DMS53 (cell line): ENCODE measurements at places on chromosomes 2 and 18.

GRCh38 chr2:149715005-149715592, 127.5 kb upstream of the MMADHC start:
- peak; percentile 35 for DNase-seq

DNA sequence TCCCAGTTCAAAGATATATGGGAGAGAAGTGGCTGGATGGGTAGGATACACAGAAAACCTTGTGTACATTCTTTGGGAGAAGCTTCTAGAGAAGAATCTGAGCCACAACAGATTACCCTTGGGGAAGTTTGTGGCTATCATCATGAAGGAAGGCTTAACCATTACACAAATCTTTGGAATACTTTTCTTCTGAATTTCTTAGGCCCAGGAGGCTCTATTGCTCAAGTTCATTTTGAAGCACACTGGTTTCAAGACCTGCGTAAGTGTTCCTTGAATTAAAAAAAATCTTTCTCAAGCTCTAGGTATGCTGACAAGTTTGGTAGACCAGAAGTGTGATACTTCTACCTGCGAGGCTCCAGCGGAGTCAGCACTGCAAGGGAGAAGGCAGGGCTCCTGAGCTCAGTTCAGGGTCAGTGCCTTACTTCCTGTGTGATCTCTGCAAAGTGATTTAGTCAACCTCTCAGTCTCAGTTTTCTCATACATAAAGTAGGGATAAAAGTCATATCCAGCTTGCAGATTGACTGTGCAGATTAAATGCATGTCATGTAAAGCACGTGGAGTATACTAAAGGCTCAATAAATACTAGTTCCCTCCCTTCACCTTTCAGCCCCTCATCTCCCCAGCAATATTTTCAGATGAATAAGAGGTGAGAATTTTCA, 438.6 kb downstream of the DLGAP1 start:
- DNase-seq = no peak

GRCh38 chr18:35324926-35325655, 19.1 kb downstream of the ZNF24 start:
- DNase-seq = no peak

GRCh38 chr18:5058768-5059695, 138.0 kb downstream of the AKAIN1 start:
- DNase-seq = no peak

DNA sequence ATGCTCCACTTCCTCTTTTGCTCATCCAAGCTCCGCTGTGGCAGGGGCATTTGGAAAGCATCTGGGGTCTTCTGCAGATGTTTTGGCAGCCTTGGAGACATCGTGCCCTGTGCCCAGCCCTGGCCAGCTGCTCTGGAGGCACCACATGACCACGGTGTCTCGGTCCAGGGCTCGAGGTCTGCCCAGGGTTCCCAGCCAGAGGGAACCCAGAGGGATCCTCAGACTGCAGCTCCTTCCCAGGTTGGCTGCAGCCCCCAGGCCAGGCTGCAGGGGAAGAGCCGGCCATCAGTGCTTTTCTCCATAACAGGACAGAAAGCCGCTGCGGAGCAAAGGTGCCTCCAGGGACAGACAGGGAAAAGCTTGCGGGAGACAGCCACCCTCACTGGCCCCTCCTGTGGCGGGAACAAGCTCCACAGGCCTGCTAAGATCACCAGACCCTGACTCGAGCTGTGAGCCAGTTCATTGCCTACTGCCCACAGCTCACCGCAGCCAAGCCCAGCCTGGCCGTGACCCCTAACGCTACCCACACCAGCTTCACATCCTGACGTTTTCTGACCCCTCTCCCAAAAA, 74.7 kb downstream of the SMAD7 start:
- DNase-seq = peak; percentile 45

- peak; percentile 68 for DNase-seq
Measured at GRCh38 chr18:11654736-11655605, 34.1 kb upstream of the GNAL start.

- DNase-seq = peak; percentile 98
Measured at GRCh38 chr2:231514225-231514950, 15.9 kb downstream of the NMUR1 start.

GRCh38 chr2:186641807-186642321, 52.0 kb upstream of the FAM171B start:
- peak; percentile 93 for DNase-seq

GRCh38 chr2:19109518-19109917, 248.9 kb downstream of the OSR1 start:
- no peak for DNase-seq

- no peak for DNase-seq
Measured at GRCh38 chr2:238022594-238023157, 38.1 kb upstream of the SCLY start.

GRCh38 chr2:69612707-69613106, 30.8 kb downstream of the AAK1 start:
- DNase-seq = no peak

DNA sequence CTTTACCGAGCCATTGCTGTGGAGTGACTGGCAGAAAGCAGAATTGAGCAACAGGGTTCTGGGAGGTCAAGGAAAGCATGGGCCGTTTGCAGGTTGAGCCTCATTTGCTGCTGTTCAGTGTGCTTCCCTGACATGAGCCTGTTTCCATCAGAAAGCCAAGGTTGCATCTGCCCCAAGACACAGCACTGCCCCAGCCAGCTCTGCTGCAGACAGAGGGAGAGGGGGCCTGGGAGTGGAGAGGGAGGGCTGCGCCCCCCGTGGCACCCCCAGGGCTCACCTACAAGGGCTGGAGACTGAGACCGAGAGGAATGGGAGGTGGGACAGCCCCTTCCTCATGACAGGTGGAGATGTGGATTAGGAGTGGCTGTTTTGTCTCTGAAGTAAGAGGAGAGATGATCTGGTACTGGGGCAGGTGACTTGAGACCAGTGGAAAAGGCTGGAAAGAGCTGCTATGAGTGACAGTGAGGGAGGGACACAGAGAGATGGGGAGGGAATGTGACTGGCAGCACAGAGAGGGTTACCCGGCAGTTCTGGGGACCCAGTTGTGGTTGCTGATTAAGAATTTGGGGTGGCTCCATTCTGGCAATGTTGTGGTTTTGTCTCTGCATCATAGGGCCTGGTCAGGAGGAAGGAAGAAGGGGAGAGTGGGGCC, 218.0 kb downstream of the DYSF start:
- DNase-seq = no peak

GRCh38 chr2:174004905-174005605, 39.9 kb upstream of the SP3 start:
- no peak for DNase-seq

DNA sequence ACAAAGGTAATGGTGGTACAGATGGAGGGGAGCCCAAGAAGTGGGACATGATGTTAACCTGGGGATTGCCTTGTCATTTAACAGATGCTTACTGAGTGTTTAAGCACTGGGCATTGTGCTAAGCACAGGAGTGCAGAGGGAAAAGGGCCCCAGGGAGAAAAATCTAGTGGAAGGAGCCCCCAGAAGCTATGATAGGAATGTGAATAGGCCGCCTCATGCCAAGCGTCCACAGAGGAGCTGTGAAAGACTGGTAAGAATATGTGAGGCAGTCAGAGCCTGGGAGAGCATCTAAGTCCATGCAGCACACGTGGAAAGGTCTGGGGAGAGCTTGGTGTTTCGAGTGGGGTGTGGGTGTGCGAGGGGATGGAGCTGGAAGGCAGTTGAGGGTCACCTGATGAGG, 5.5 kb downstream of the ZNF532 start:
- no peak for DNase-seq

- DNase-seq = no peak
Measured at GRCh38 chr2:80001701-80002101, 302.9 kb downstream of the LRRTM1 start.

- DNase-seq = no peak
Measured at GRCh38 chr2:241184901-241185300, 3.6 kb upstream of the ANO7 start.

GRCh38 chr18:36389811-36390581, 92.5 kb downstream of the FHOD3 start:
- no peak for DNase-seq

DNA sequence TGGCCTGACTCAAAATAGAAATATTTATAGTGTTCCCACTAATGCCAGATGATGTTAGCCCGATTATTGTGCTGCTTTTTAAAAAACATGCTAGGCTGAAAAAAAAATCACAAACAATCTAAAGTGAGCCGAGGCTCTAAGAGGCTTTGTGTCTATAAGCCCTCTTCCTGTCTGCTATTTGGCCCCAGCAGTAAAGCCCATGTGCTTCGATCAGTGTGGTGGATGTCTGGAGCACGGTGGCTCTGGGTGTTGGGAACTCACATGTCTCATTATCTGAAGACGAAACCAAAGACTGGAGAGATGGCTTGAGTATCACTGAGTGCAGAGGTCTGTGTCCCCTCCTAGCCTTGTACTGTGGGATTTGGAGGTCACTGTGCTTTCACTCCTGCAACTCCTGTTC, 55.1 kb downstream of the INO80C start:
- DNase-seq = no peak

- no peak for DNase-seq
Measured at GRCh38 chr18:3395466-3395865, 54.5 kb upstream of the TGIF1 start.

- DNase-seq = no peak
Measured at GRCh38 chr18:63311118-63312018, 8.2 kb downstream of the BCL2 start.

DNA sequence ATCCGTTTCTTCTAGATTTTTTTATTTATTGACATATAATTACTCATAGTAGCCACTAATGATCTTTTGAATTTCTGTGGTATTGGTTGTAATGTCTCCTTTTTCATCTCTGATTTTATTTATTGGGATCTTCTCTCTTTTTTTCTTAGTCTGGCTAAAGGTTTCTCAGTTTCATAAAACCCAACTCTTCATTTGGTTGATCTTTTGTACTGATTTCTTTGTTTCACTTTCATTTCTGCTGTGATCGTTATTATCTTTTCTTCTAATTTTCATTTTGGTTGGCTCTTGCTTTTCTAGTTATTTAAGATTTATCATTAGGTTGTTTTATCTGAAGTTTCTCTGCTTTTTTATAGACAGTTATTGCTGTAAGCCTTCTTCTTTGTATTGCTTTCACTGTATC, 463.6 kb upstream of the CRIM1 start:
- DNase-seq = no peak

DNA sequence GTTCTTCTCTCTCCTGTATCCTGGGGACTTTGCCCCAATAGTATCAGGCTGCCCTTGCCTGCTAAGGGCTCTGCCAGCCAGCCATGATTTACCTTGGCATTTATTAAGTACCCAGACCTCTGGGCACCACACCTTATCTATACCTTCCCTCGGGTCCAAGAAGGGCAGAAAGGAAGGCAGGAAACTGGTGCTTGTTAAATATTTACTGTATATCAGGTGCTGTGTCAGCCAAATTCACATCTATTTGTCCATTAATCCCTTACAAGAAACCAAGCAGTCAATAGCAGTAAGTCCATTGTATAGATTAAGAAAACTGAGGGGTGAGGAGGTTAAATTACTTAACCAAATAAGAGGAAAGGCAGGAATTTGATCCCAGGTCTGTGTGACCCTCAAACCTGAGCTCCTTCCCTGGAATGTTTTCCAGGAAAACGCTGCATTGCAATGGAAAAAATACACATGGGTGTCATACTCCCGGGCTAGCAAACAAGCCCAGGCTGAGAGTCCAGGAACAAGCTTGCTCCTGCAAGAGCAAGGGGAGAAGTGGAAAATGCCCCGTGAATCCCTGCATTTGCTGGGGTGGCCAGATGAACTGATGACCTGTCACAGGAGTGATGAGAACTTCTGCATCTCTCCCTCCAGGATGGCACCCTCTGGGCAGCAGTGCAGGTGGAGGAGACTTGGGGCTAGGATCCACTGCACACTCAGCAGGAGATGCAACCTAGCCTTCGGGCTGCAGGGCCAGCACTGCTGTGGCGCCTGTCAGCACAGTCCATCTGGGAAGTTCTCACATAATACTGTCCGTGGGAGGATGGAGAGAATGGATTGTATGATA, 30.4 kb downstream of the CIB4 start:
- DNase-seq = no peak

GRCh38 chr2:63818271-63818670, 23.4 kb upstream of the UGP2 start:
- DNase-seq = no peak

- DNase-seq = no peak
Measured at GRCh38 chr2:68653538-68653982, 10.2 kb downstream of the PROKR1 start.

DNA sequence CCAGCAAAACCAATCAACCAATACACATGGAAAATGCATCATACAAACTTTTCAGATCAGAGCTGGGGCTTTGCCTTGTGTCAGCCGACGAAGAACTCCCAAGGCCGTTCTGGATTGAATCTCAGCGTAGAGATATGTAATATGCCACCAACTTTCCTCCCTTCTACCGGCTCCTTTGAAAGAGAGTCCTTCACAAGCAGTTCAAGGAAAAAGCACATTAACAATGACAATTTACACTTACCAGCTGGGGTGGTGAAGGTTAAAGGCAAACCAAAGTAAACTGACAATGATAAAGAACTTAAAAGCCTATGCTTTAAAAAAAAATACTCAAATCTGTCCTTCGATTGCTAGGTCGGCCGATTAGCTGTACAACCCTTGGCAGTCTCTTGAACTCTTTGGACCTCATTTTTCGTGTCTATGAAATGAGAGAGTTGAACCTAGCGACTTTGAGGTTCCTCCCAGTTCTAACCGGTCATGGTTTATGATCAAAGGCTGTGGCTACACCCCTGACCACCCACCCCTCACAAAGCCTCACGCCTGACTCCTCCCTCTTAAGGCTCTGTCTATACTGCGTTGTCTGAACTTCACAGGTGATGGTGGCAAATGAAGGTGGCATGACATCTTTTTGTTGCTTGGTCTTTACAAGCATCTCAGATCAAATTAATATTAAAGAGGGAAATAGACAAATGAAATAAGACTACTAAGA, 46.2 kb downstream of the BCL2 start:
- DNase-seq = no peak

GRCh38 chr2:21837168-21837960, 713.6 kb downstream of the TDRD15 start:
- DNase-seq = no peak

GRCh38 chr2:150535176-150535575, 47.7 kb upstream of the RND3 start:
- no peak for DNase-seq

DNA sequence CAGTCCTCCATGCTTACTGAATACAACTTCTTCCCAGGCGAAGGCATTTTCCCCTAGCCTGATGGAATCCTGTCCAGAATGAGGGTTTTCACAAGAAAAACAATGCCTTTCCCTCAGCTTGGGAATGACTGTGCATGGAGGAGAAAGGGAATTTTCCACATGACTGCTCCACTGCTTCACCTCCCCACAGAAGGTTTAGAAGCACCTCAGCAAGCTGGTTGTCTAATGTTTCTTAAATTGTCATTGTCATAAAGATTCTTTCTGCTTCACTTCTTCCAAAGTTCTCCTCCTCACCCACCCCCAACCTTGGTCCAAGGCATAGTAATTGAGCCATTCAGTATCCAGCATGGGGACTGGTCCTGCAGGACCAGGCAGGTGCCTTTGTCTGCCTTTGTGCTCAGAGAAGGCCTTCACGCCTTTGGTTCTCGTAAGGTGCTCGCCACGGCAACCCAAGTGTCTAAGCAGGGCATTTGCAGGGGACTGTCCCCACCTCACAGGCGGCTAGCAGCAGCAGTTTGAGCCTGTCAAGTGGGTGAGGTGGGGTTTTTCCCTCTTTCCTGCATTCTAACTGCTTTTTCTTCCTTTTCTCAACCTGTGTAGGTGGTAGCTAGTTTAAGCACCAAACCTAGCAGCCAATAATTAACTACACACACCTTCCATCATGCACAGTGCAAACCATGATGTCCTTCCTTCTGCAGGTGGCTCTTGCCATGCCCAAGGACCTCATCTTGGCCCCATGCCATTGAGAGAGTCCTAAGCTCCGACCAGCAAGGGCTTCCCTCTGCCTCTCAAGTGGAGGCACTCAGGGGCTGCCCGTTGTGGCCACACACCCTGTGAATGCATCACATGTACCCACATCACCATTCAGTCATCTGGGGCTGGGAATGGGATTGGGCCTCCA, 65.7 kb upstream of the BCL2L11 start:
- DNase-seq = peak; percentile 75
